CD4-positive, alpha-beta T cell treated with Interleukin-17A for 1 hour (primary cell): ENCODE measurements at places on chromosomes 11 and 22.
A peak's percentile ranks its signal among the peaks of the same experiment; 100 is the strongest.

DNA sequence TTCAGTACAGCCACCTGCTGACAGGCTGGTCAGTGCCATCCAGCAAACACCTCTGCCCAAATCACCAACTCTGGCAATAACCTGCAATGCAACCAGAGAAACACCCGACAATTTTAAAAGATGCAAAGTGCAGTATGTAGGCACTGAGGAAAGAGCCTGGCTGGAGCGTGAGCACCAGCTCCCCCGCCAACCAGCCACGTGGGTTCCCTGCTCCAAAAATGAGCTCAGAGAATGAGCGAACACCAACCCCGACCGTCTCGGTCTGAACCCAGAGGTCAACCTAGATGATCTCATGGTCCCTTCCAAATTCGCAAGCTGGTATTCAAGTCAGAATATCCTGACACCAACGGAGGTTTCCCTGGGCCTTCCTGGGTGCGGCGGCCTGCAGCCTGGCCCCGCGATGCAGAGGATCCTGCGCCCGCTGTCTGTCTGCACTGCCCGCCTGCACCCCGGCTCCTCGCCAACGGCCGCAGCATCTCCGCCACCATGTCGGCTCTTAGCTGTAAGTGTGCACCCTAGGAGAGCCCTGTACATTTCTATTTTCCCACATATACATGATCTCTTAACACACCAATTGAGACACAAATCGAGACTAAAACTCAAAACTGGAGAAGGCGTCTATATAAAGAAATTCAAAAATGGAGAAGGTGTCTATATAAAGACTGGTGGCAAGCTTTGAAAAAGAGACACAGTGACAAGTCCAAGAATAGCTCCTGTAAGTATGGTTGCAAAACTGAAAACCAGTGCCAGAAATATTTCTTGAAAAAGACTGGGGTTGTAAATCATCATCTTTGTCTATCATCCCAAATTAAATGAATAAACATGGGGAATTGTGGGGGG, 22.8 kb downstream of the TMEM184B start:
- DNase-seq = no peak

DNA sequence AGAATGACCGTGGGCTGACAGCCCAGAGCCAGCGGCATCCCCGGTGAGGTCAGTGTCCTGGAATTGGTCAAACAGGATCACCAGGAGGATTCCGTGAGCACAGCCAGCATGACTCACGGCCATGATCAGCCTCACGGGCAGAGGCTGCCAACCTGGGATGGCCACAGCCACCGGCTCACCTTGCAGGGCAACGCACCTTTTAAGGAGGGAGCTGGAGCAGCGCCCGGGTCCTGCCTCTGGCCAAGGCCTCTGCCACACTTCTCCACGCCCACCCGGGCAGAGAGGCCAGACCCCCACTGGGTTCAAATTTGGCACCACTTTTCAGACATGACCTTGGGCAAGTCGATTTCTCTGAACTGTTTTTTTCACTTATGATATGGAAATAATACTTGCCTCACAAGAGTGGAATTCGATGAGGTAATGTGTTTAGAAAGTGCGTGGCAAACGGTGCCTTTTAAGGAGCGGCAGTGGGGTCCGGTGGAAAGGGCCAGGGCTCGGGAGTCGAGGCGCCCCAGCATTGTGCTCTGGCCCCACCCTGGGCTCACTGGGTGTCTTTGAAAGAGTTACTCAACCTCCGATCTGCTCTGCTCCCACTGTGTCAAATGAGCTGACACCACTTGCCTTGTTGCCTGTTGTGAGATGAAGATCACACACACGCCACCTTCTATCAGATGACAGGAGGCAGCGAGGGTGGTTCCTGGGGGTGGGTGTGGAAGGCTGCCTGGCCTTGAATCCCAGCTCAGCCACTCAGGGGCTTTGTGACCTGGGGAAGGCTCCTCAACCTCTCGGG, 16.0 kb downstream of the TXN2 start:
- DNase-seq = no peak

DNA sequence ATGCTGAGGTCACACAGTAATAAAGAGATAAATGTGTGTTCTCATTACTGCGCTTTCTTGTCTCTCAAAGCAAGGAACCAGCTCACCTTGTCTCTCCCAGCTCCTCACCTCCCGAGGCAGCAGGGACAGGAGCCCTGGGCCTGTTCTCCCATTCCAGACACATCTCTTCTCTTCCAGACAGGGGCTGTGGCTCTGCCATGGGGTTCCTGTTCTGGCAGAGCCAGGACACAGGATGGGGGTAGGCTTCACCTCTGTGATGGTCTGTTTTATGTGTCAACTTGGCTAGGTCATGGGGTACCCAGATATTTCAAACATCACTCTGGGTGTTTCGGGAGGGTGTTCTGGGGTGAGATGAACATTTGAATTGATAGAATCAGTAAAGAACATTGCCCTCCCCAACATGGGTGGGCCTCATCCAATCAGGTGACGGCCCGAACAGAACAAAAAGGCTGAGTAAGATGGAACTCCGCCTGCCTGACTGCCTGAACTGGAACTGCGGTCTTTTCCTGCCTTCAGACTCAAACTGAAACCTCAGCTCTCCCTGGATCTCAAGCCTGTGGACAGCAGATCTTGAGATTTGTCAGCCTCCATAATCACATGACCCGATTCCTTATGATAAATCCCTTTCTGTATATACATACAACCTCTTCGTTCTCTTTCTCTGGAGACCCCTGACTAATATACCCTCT, 2.0 kb upstream of the VSIG10L2 start:
- no peak for DNase-seq

DNA sequence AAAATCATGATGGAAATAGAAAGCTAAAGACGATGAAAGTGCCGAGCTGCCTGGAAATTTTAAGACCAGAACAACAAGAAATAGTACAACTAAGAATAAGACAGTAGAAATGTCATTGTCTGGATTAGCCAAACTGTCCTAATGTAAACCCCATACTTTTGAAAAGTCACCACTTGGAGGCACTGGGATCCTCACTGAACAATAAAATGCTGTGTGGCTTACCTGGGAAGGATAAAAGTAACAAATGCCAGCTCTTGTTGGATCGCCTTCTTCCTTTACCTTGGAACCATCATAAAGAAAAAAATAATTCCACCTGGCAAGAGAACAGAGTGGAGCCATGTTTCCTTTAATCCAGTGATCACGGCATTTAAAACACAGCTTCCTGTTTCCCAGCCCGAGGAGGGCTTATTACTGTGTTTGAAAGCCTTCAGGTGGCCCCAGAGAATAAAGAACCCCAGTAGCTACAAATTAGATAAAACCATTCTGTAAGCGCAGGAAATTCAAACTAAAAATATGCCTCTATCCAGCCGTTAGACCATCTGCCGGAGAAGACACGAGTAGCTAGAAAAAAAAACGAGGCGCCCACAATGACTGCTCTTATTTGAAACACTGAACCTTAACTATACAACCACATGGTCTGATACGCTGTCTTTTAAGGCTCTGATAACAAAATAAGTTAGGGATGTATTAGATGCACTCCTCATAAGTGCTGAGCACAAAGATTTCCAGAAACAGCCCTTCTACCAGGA, 4.4 kb downstream of the HPS4 start:
- no peak for DNase-seq

- no peak for DNase-seq
Observed at GRCh38 chr11:131275580-131275979, 94.8 kb upstream of the NTM start.

DNA sequence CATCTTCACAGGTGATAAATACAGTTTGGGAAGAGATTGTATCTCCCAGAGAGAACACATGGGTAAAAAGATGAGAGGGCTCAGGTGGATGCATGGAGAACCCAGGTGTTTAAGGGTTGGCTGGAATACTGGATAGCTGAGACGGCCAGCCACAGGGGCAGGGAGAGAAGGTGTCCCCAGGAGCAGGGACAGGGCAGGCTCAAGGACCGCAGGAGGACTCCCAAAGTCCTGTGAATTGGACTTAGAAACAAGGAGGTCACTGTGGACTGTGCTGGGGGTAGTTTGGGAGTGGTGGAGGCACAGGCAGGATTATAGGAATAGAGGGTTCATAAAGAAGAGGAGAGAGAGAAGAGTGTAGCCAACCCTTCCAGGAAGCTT, 103.8 kb upstream of the PARVA start:
- no peak for DNase-seq

GRCh38 chr11:85572056-85572455, 55.1 kb downstream of the DLG2 start:
- DNase-seq = no peak

DNA sequence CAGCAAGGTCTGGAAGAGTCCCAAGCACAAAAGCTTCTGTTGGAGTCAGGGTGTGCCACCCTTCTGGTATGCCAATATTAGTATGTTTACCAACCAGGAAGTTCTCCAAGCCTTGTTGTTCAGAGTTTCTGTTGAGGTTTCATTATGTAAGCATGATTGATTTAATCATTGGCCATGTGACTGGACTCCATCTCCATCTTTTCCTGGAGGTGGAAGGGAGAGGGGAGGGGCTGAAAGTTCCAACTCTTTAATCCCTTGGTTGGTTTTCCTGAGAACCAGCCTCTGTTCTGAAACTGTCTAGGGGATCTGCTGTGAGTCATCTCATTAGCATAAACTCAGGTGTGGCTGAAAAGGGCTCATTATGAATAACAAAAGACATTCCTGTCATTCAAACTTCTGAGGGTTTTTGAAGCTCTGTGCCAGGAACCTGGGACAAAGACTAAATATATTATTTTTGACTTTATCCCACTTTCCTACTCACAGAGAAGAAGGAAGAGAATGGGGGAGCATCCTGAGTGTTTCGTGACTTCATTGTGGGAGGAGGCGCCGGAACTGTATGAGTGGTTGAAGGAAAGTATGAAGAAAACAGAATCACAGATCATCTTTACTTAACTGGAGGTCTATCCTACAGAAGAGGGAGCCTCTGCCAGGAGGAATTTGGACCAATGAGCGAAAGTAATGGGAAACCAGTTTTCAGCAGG, 138.2 kb downstream of the NECTIN1 start:
- DNase-seq = no peak

DNA sequence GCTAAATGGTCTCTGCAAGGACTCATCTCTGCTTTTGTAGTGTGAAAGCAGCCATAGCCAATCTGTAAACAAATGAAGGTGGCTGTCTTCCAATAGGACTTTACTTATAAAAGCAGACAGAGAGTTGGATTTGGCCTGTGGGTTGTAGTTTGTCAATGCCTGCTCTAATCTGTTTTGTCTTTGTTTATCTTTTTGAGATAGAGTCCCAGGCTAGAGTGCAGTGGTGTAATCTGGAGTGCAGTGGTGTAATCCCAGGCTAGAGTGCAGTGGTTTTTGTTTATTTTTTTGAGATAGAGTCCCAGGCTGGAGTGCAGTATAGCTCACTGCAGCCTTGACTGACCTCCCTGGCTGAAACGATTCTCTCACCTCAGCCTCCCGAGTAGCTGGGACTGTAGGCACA, 8.6 kb downstream of the PPP6R3 start:
- DNase-seq = no peak

GRCh38 chr11:27497284-27497866, 9.2 kb downstream of the LIN7C start:
- DNase-seq = peak; percentile 28

GRCh38 chr11:77776455-77776854, 44.1 kb downstream of the RSF1 start:
- peak; percentile 61 for DNase-seq

GRCh38 chr22:42830161-42830560, 26.9 kb downstream of the ARFGAP3 start:
- no peak for DNase-seq

- DNase-seq = no peak
Observed at GRCh38 chr11:17568944-17569343, 21.9 kb downstream of the OTOG start.

GRCh38 chr11:119780222-119780953, 51.4 kb upstream of the NECTIN1 start:
- no peak for DNase-seq

GRCh38 chr22:35198738-35199137, 58.6 kb upstream of the HMGXB4 start:
- DNase-seq = no peak

DNA sequence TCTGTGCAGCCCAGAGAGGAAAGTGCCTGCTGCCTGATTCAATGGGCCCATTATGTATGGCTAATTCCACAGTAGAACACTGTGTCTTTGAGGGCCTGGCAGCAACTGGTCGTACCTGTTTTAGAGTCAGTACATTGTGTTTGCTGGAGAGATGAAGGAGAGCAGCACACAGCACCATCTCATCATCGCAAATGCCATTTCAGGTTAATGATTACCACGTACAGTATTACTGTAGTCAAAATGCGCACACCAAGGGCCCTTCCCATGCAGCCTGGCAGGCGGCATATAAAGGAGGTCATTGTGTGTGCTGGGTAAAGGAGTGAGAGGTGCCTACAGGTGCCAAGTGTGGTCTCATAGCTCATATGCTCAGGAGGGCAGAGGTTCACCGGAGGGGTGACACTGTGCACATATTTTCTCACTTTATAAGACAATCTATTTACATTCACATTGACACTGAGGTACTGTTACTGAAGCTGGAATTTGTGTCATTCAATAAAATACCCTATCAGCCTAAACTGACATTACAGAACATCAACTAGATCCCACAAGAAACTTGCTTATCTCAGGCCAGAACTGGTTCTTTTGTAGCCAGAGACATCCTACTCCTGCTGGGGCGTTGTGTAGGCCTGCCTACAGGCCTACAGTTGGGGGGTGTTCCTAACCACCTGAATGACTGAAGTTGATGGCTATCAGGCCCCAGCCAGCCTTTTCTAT, 90.4 kb downstream of the APIP start:
- no peak for DNase-seq
